ENCODE measurements at places on chromosomes 7 and 10.
A peak's percentile ranks its signal among the peaks of the same experiment; 100 is the strongest.

DNA sequence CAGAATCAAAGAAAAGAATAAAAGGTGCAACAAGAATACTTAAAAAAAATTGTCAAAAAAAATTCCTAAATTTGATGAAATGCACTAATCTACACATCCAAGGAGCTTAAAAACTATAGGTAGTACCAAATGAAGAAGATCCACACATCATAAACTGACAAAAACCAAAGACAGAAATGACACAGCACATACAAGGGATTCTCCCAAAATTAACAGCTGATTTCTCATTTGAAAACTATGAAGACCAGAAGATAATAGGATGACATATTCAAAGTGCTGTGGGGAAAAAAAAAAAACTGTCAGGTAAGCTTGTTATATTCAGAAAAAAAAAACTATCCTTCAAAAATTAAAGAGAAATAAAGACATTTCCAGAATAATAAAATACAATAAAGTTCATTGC is 618.2 kb downstream of the TNS3 start:
- no peak for DNase-seq

- DNase-seq, result no peak
Measured at GRCh38 chr10:86607674-86608073, 46.7 kb upstream of the OPN4 start.

DNA sequence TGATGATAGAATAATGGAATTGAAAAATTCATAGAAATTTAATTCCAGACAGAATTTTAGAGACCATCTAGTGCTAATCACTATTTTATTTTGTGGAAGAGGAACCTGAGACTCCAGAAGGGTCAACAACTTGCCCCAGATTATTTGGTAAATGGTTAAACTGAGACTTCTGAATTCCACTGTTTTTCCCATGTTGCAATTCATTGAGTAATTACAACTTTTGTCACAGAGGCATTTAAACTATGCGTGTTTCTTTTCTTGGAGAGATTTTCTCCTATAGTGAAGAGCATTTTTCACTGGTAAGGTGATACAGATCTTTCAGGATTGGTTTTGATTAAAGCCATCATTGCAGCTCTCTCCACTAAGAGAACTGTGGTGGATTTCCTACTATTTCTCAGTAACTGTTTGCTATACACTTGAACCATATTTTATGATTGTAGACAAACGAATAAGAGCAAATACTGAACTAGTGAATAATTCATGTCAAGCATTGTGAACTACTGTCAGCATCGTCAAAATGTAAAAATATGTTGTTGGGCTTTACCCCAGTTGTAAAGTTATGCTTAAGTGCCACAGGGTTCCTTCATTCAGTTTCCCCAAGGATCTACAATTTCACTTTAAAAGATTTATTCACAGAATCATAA is 26.5 kb downstream of the LRGUK start:
- no peak for DNase-seq

GRCh38 chr7:26319636-26320035 is 28.0 kb downstream of the SNX10 start:
- no peak for DNase-seq

GRCh38 chr10:120300513-120300912 is 156.5 kb upstream of the PLPP4 start:
- DNase-seq, result no peak

- no peak for DNase-seq
Measured at GRCh38 chr7:29749701-29750321, 56.5 kb upstream of the WIPF3 start.

GRCh38 chr7:107779647-107780099 is 23.4 kb downstream of the SLC26A3 start:
- no peak for DNase-seq

- no peak for DNase-seq
Measured at GRCh38 chr7:55209366-55209765, 155.8 kb upstream of the LANCL2 start.

GRCh38 chr10:114096864-114097263 is 53.2 kb downstream of the ADRB1 start:
- DNase-seq, result no peak

DNA sequence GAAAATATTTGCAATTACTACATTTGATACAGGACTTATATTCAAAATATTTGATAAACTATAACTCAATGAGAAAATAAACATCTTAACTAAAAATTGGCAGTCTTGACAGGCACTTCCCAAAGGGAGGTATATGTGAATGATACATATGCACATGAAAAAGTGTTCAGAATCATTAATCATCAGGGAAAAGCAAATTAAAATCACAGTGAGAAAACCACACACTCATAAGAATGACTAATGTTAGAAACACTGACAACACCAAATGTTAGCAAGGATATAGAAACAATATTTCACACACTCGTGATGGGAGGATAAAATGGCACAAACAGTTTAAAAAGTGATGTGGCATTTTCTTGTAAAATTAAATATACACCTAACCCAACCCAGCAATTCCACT is 4.1 kb upstream of the VPS26A start:
- DNase-seq, result no peak

DNA sequence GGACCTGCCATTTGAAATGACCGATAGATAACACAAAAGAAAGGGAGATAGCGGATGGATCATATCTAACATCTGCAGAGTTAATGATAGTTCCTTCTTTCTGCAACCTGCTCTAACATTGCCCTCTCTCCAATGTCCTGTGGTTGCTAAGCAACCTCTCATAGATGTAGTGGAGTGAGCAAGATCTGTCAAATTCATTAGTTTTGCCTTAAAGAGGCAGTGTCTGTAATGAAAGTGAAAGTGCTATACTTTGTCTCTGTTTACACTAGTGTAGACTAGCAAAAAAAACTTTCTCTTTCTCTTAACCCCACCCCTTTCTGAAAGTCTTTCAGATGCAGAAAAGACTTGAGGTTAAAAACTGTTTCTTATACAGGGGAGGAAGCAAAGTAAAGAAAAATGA is 1196.9 kb downstream of the SORCS3 start:
- no peak for DNase-seq

- no peak for DNase-seq
Measured at GRCh38 chr7:25173184-25173583, 48.1 kb upstream of the CYCS start.

- no peak for DNase-seq
Measured at GRCh38 chr10:124106241-124106879, 13.0 kb upstream of the CHST15 start.

DNA sequence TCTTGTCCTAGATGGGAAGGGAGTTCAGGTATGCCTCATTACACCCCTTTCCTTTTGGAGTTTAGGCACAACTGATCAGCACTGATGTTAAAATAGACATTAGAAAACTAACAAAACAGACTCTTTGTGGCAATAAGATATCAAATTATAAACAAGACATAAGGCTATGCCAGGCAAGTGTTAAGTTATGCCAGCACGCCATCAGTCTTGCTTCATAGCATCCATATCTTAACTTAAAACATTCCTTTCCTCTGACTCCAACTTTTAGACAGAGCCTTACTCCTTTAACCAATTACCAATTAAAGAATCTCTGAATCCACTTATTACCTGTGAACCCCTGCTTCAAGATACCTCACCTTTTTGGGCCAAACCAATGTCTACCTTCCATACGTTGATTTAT is 126.2 kb upstream of the ETV1 start:
- no peak for DNase-seq

GRCh38 chr7:13894377-13894776 is 95.1 kb downstream of the ETV1 start:
- DNase-seq, result no peak

DNA sequence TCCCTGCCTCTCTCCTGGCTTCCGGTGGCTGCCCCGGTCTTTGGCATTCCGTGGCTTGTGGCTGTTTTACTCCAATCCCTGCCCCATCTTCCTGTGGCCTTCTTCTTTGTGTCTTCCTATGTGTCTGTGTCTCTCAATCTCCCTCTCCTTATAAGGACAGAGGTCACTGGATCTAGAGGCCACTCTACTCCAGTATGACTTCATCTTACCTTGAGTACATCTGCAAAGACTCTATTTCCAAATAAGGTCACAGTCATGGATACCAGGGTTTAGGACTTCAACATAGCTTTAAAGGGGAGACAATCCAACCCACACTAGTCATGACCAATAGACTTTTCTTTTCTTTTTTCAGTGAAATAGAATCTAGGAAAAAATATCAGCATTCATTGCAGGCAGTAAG is 153.3 kb upstream of the INSYN2A start:
- no peak for DNase-seq

- no peak for DNase-seq
Measured at GRCh38 chr10:45180946-45181875, 134.2 kb downstream of the OR13A1 start.

DNA sequence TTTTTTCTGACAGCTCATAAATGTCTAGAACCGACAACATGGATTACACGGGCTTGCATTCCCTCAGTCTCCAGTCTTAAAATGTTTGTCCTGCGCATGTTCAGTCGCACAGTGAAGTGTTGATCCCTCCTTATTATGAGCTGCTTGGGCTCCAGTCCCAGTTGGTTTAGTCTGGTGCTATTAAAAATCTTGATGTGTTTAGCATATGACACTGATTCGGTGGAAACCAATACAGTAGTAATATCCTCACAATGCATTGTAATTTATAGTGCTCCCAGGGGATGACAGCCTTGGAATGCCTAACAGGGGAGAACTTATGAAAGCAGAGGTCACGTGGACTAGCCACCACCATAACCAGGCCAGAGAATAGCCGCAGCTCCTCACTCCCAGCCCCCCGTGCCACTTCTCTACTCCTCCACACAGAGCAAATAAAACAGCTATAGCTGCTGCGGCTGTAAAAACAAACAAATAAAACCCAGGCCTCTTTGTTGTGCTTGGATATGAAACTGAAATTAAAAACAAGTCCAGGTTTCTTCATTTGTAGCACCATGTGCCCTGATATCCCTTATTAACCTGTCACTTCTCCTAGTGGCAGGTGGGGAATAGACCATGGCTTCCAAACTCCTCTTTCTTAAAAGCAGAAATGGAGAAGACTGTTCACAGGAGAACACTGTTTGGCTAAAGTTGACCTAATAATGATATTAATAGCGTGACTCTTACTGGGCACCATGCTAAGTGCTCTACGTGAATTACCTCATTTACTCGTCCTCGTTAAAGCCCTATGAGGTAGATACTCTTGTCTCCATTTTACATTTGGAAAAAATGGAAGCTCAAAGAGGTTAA is 7.7 kb downstream of the DPCD start:
- no peak for DNase-seq

GRCh38 chr10:66085906-66086305 is 839.9 kb upstream of the LRRTM3 start:
- DNase-seq, result no peak

DNA sequence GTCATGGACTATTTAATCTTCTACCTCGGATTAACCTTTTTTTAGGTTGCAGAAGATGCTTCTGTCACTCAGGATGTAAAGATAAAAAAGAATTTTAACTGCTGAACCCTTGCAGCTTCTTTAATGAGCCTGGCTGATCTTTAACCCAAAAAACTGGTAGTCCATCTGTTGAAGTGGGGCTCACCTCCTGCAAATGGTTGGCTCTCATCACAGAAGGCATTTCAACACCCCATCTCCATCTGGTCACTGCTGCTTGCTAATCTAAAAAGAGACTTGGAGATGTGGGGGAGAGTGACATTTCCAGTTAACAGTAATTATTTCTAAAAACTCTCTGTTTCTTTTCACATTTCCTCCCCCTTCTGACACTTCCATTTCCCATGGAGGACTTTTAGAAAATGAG is 208.6 kb downstream of the LHFPL3 start:
- no peak for DNase-seq

GRCh38 chr10:126341491-126341890 is 46.8 kb downstream of the ADAM12 start:
- no peak for DNase-seq

GRCh38 chr10:44195112-44196007 is 189.5 kb downstream of the CXCL12 start:
- DNase-seq, result no peak

- peak; percentile 16 for DNase-seq
Measured at GRCh38 chr7:105887569-105888189, 11.3 kb upstream of the ATXN7L1 start.

DNA sequence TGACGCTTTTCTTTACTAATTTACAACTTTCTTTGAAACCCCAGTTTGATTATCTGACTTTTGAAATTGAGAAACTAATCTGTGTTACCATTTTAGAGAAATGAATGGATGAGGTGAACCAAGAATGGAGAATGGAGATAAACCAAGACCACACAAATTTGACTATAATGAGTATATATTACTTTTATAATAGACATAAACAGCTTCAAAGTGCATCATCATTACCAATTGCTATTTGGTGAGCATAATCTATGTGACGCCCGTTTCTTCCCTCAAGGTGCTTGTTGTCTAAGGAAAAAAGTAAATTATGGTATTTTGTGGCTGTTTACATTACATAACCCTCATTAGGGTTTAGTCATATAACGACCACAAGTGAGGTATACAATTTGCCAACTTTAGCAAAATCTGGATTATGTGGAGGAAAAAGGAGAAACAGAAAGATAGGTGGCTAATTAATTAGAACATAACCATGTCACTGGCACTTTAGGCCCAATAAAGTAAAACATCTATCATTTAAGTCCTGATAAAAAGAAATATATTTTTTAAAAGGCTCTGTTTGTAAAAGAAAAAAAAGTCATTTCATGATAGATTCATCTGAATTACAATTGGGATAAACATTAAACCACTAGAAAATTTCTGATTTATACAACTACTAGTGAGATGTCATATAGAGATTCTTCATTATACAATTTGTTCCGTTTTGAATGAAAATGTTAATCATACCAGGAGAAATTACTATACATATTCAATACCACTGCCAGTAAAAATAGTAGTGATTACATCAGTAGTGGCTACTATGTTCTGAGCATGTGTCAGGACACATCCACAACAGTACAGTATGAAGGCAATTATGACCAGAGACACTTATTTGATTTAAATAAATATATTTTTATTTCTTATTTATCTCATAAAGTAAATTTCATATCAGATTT is 118.2 kb upstream of the FAM133B start:
- DNase-seq, result no peak

- no peak for DNase-seq
Measured at GRCh38 chr10:122490786-122491680, 29.7 kb downstream of the HTRA1 start.

GRCh38 chr7:78864339-78864738 is 589.1 kb downstream of the MAGI2 start:
- DNase-seq, result no peak

GRCh38 chr10:86317949-86318725 is 48.5 kb downstream of the GRID1 start:
- no peak for DNase-seq

DNA sequence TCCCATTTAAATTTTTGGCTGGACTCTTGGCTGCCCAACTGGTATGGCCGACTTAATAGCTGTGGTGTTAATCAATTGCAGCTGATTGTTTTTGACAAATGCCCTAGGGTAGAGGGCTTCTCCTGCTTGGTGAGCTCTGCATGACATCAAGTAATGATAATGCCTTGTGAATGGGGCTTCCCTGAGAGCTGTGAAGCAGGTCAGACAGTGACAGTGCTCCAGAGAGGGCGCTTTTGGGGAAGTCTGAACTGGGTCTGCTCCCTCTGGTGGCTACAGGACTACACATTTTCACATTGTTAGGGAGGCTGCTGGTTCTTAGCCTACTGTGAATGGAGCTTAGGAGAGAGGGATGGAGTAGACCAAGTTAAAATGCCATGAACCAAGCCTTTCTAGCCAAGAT is 98.8 kb downstream of the SDK1 start:
- DNase-seq, result peak; percentile 10

- DNase-seq, result no peak
Measured at GRCh38 chr7:87113077-87113476, 39.2 kb upstream of the DMTF1 start.

- no peak for DNase-seq
Measured at GRCh38 chr10:73306171-73306708, 52.4 kb downstream of the CFAP70 start.

GRCh38 chr7:79719216-79719615 is 265.7 kb upstream of the MAGI2 start:
- no peak for DNase-seq

- no peak for DNase-seq
Measured at GRCh38 chr10:3631701-3632330, 153.2 kb downstream of the KLF6 start.

All from nephron progenitor cell (in vitro differentiated cells).